ENCODE measurements at places on chromosomes 7 and 10.

GRCh38 chr7:100053215-100053614 lies 3.6 kb downstream of the ZSCAN21 start:
- DNase-seq: no peak

DNA sequence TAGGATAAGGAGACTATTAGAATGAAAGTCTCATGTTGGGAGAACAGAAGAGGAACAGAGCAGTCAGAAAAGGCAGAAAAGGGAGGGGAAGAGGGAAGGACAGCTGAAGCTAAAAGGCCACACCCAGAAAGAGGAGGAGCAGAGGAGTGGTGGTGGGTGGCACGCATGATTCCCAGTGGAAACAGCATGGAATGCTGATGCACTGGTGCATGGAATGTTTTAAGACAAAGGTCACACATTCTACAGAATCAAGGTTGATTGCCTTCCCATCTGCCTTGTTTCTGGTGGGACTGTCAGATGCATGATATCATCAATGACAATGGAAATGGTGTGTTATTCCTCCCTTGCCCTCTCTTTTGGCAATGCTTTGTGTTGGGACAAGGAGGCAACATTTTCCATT lies 285.4 kb upstream of the MKI67 start:
- DNase-seq: no peak

DNA sequence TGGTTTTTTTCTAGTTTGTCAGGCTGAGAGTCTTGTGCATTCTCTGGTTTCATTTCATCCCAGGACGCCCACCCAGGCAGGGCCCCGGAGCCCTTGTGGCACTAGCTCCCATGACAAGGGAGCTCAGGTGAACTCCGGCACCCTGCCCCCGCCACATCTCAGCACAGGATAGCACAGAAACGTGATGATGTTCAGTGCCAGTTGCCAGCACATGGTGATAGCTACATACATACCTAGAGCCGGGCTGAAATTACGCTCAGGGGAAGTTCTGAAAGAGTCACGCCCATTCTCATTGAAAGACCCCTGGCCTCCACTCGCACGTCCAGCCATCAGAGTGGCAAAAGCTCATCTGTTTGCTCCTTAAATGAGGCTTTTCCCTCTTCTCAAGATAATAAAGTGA lies 273.7 kb downstream of the PTPRN2 start:
- DNase-seq: no peak

DNA sequence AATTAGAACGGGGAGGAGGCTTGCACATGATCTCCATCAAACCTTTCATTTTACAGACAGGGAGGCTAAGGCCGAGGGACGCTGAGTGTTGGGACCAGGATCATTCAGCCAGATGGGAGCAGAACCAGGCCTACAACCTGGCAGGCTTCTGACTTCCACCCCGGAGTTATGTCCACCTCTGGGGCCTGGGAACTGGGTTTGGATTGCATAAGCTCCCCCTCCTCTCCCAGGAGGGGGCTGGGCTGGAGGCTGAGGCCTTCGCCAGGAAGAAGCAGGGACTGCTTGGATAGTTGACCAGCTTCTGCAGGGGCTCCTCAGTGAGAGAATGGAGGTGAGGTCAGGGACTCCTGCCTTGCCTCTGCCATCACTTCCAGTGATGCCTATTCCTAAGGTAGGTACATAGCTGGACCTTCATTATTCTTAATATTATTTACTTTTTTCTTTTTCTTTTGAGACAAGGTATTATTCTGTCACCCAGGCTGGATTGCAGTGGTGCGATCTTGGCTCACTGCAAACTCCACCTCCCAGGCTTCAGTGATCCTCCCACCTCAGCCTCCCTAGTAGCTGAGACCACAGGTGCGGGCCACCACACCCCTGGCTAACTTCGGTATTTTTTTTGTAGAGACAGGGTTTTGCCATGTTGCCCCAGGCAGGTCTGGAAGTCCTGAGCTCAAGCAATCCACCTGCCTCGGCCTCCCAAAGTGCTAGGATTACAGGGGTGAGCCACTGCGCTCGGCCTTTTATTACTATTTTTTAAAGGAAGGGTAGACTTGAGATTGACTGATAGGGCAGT lies 1.3 kb downstream of the SNX10 start:
- DNase-seq: no peak

- no peak for DNase-seq
These were observed 20.6 kb downstream of the DNAJB6 start for GRCh38 chr7:157357129-157358040.

- no peak for DNase-seq
These were observed 40.0 kb upstream of the KMT2E start for GRCh38 chr7:104973909-104974415.

DNA sequence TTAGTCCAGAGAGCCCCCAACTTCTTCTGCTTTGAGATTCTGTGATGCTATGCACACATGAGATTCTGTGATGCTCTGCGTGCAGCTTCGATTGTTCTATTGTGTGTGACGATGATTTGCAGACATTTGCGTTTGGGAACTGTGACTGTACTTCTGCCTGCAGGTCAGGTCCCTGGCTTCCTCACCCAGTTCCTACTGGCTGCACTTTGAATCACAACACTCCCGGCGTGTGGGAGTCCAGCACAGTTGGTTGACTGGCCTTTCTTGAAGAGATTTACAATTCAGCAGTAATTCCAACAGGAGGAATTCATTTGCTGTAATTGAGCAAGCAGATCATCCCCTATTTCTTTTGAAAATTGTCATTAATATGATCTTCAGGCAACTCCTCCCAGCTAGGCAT lies 252.2 kb upstream of the YAE1 start:
- no peak for DNase-seq

DNA sequence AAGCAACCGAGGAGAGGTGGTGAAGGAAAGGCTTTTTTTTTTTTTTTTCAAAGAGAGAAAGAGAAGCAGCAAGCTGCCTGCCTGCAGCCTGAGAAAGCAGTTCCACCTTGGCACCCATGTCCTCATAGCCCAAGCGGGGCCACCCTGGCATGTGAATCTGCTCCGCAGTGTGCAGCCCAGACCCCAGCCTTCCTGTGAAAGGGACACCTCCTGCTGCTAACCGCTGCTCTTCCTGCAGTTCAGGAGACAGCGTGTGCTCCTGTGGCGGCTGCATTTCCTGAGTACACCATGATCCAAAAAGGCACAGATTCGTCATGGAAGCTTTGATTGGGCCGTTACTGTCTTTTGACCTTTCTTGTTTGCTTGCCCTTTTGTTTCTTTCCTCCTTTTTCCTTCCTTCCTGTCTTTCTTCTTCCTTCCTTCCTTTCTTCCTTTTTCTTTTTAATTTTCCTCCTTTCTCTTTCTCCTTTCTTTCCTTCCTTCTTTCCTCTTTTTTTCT lies 38.1 kb downstream of the IKZF1 start:
- DNase-seq: no peak

DNA sequence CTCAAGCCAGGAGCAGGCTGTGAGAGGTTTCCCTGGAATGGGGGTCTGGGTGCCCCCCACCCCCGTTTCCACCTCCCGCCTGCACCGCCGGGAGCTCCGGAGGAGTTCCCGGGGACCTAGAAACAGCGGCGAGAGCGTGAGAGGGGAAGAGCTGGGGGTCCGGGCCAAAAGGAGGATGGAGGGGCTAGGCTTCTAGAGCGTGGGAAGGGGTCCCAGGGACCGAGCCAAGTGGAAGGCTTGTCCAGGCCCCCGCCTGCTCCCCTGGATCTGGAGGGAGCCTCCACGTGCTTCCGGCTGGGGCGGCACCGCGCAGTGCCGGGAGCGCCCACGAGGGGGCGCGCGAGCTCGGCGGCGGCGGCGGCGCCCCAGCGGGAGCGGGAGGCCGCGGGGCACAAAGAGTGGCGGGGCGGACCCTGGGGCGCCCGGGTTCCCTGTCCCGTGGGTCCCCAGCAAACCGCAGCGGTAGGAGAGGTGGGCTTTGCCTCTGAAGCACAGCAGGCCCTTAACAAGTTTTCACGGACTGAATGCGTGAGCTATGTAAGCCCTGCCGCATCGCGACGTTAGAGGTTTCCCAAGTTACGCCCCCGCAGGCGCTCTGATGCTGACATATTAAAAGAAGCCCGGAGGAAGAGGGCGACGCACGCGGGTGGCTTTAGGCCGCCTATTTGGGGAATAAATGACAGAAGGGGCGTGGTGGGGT lies 104.4 kb upstream of the LRRC4 start:
- peak; percentile 23 for DNase-seq

DNA sequence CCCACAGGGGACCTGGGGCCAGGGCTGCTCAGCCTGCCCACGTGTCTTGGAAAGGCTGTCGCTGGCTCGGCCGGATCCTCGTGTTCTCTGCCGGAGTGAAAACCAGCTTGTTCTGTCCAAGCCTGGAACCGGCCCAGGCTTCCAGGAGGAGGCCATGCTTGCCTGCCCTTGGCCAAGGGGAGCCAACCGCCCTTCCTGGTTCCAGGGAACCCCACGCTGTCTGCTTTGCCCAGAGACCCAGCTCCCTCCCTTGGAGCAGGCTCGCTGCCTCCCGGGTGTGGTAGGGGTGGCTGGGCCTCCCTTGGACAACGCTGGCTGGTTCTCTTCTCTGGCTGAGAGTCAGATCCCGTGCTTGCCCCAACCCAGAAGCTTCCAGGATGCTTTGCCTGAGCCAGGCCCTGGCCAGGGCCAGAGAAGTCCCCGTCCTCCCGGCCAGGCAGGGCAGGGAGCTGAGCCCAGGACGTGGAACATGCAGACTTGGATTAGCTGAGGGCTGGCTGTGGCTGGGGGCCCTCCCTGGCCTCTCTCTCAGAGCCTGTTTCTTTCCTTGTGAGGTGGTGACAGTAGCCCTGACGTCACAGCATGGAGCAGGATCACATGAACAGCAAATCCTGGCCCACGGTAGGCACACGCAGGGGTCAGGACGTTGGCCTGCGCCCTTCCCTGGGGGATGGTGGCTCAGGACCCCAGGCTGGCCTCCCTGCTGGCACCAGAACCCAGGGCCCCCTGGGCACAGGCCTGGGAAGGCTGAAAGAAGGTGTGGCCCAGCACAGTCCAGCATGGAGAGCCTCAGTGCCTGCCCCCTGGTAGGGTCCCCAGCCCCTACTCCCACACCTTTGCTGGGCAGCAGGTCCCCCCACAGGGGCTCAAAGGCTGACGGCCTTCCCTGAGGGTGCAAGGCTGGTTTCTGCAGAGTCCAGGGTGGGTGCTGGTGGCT lies 67.5 kb downstream of the PWWP2B start:
- DNase-seq: no peak

- DNase-seq: no peak
These were observed 113.6 kb downstream of the FAM53B start for GRCh38 chr10:124630551-124630950.

GRCh38 chr10:29522061-29522855 lies 112.5 kb downstream of the SVIL start:
- no peak for DNase-seq

DNA sequence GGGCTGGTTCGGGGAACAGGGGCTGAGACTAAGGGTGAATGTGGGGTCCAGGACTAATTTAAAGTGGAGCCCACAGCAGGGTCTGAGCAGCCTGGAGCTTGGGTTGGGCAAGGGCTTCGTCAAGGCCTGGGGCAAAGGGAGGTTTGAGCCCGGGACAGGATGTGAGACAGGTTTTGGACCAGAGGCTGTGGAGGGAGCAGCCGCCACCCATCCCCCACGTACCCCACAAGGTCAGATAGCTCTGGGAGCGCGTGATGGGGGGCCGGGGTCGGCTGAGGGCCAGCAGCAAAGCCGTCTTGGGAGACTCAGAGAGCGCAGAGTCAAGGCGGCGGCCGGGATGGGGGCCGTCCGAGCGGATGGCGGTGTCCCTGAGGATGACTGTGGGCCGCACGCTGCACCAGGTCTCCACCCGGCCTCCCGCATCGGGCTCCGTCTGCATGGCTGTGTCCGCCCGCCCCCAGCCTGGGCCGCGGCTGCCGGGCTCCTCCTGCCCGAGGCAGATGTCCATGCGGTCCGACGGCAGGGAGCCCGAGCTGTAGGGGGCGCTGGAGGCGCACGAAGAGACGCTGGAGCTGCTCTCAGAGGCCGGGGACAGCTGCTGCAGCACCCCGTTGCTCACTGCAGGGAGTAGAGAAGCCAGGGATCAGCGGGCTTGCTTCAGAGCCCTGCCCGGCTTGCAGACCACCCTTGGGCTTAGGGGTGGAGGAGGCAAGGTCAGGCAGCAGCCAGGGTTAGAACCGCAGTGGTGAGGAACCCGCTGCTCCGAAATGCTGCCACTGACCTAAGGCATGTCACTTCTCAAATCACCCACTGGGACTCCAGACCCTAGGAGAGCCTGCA lies 12.1 kb downstream of the PDZD7 start:
- DNase-seq: peak; percentile 53

- DNase-seq: no peak
These were observed 792.0 kb downstream of the TYW1 start for GRCh38 chr7:67788669-67789068.
